ENCODE measurements at places on chromosomes 12 and 14.

DNA sequence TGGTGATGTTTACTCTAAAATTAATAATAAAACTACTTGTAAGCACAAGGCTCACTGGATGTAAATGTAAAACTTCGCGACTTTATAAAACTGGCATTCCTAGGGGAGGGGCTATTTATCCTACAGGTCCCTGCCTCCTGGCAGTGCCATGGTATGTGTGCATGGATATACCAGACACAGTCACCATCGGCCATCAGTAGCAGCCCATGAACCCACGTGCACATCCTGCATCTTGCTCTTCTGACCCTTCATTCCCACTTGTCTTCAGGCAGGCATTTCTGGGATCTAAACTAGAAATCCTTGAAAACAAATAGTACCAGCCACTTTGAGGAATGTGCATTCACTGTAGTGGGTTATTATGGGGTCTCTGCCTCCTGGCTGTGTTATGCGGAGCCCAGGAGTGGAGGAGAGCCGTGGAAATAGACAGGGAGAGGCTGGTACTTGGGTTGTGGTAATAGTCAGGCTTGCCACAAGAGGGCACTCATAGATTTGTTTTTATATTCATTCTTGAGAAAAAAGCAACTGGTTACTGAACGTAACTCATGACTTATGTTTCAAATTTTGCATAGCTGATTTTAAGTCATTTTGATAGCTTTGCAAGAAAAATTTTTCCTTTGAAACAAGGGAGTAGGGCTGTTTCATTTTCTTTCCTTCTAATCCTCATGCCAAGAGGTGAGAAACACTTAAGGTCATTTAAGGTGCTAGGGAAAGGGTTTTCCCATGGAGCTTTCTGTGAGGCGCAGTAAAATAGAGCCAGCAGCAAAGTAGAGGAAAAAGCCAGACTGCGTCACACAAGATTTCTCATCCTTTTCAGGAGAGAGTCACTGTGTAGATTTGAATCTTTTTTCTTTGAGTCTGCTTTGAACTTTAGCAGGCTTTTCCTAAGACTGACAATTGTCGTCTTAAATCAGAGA, 17.4 kb upstream of the GALNT16 start:
- no peak for DNase-seq

GRCh38 chr14:104784846-104785707, 10.5 kb downstream of the AKT1 start:
- no peak for DNase-seq

DNA sequence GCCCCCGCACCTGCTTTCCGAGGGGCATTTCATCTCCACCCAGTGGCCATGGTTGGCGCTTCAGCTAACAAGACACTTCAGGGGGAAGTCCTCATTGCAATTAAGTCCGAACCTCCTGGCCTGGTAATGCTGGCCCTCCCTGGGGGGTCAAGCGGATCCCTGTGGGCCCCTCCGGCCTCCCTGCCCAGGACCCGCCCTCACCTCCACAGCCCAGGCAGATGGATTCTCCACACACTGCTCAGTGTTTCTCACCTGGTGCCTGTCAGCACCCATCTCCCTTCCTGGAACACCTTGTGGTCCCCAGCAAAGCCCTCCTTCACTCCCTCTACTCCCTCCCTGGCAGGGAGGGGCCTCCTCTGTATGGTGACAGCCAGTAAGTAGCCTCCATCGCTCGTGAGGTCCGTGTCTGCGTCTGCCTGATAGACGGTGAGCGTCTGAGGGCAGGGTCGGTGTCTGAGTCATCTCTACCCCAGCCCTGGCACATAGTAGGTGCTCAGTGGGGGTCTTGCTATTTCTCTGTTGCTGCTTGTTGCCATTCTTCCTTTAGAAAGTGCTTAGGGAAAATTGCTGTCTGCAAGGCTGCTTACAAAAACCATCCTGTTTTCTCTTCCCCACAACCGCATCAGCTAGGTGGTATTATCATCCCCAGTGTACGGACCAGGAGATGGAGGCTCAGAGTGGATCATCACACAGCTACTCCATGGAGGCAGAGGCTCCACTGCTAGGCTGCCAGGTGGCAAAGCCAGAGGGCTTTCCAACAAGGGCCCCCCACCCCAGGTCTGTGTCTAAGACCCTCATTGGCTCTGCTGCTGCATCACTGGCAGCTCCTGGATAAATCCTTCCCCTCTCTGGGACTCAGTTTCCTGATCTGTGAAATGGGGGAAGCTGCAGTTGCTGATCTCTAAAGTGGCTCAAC, 39.7 kb upstream of the EML1 start:
- no peak for DNase-seq

GRCh38 chr12:6550294-6551062, 5.4 kb downstream of the IFFO1 start:
- no peak for DNase-seq

GRCh38 chr14:28272270-28272669, 494.3 kb upstream of the FOXG1 start:
- DNase-seq, result no peak

DNA sequence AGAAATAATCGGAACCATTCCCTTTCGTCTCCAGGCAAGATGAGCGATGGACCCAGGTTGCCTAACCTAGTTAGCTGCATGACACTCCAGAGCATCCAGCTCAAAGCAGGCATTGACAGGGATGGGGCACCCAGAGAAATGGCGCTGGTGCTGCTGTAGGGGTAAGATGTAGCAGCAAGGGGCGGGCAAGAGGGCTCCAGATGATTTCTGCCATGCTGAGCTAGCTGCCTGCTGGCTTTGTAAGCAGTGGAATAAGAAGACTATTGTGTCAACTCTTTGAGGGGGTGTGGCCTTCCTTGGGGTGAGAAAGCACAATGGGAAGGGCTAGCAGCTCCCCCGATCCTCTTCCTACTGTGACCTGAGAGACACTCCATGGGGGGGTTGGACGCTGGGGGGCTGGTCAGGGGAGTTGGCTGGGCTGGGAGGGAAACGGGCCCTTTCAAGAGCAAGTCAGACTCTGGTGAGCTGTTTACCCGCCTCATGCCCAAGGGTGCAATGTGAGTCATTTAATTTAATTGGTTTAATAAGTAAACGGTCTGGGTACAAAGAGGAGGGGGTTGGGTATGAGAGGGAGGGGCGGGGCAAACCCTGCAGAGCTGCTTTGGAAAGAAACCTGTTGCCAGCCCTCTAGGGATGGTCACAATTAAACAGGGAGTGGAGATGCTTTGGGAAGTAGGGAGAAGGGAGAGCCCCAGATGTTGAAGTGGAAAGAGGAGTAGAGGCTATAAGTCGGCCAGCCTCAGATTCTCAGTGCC, 50.5 kb downstream of the B4GALNT3 start:
- DNase-seq, result no peak

DNA sequence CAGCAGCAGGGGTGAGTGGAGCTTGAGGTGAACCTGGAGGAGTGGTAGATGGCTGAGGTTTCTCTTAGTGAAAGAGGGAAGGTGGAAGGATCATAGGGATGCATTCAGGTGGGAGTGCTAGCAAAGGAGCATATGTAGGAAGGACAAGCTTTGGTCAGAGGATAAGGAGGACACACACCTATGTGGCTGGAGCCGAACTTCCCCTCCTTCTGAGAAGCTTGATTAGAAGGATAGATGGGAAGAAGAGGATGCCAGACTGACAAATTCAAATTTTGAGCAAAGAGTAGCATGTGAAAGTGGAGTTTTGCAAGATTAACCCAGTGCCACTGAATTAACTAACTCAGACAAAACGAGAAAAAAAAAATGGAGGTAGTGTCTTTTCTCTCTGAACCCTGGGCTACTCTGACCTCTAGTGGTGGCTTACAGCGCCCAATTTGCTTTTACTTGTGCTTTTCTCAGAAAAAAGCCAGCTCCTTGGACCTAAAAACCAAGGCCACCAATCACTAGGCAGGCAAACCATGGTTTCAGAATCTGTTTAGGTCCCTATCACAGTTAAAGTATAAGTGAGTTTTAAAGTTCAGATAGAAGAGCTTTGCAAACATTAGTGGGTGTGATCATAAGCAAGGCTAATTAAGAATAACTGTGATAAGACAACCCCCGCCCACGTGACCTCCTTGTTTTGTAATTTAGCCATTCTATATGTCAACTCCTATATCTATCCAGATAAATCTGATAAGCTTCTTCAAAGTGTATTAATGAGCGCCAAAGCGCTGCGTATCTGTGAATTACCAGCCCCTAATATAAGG, 15.5 kb downstream of the EMP1 start:
- DNase-seq, result peak; percentile 43

DNA sequence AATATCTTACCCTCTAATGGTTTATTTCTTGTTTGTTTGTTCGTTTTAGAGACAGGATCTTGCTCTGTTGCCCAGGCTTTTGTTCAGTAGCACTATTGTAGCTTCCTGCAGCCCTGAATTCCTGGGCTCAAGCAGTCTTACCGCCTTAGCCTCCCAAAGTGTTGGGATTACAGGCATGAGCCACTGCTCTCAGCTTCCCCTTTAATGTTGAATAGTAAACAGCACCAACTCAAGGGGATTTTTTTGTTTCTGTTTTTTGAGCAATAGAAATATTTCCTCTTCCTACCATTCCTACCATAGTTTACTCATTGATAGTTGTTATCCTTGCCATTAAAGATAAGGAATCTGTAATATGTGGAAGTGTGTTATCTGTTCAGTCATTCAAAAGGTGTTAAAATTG, 10.7 kb downstream of the ARID4A start:
- no peak for DNase-seq

DNA sequence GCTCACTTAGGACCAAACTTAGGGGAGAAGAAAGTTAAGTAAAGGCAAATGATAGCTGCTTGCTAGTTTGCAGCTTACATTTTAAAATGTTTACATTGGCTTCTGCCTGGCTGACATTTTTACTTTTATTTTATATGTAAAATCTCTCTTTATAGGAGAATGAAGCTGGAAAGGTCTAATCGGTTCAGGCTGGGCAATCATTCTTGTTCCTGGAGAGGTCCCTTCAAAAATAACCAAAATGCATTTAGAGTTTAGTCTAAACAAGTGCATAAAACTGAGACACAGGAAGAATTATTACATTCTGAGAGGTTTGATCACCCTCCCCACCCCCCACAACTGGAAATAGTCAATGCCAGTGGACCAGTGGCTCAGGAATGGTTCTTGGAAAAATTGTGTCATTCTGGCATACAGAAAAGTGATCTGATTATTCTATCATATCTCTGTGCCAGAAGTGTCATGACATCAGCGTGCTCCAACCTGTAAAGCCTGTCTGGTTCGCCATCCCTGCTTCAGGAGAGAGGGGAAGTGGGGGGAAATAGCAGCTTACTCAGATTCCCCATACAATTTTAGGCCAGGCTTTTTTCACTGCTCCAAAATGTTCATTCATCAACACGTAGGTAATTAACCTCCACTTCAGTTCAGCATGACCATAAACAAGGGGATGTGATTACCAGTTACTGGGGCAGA, 4.2 kb downstream of the PRICKLE1 start:
- no peak for DNase-seq

GRCh38 chr12:93857279-93857938, 180.2 kb downstream of the CRADD start:
- no peak for DNase-seq

DNA sequence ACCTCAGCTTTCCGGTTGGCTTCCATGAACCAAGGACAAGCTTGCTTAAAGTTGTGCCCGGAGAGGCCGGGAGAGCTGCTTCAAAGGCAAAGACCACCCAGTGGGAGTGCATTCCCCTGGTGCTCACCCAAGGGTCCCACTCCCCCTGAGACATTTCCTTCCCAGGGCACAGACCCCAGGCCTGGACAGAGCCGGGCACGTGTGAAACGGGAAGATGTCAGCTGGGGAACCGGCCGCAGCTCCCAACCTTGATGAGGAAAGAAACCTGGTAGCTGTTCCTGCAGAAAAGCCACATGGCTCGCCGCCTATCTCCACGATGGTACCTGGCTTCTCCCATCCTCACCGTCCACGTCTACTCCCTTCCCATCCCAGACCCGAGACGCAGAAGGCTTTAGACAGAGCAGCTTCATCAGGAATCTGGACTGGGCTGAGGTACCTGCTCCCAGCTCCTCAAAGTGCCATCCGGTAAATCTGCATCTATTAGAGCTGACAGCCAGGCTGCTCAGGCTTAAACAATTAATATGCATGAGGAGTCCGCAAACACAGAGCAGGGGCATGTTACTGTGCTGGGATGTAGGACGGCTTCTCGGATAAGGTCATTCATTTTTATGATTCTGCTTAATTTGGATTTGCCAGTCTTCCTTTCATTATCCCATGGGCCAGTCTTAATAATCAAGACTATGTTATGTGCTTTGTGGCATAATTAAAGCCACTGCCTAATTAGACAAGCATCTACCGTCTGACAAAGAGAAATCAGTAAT, 53.1 kb downstream of the GALNT9 start:
- DNase-seq, result no peak

DNA sequence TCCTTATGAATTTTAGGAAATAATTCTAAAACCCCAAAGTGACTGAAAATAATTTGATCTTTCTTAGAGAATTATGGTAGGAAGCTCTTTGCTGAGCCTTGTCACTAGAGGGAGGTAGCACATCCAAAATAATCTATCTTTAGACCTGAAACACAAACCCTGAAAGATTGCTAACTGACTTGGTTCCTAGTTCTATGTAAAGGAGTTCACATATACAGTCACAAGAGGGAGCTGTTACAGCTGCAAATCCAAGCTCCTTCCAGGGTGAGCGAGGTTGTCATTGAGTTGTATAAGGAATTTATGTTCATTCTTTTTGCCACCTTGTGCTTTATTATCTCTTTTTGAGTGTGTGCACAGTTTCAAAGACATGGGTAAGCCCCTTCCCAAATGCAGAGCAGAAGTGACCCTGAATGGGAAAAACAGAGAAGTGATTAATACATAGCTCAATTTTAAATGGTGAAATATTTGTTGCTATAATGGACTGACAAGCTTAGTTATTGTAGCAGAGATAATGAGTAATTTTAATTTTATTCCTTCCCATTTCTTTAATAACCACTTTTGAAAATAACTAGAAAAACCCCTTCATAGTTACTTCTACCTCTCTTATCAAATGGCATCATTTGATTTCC, 387.9 kb downstream of the DAD1 start:
- DNase-seq, result no peak

DNA sequence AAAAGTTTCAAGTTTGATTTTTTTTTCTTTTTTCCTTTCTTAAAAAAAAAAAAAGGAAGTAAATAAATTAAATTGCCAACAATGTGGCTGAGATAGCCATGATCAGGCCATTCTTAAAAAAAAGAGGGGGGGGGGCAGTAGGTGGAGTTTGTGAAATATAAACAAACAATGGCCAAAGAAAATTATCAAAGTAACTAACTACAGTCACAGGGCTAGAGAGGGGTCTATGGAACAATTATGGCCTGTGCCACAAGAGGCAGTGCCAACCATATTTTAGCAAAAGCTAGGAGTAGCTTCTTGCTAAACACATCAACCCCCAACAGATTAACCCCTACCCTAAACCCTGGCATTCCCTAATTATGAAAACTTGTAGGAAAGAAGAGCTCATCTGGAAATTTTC, 16.2 kb upstream of the SMARCC2 start:
- DNase-seq, result no peak

GRCh38 chr12:58961166-58961565, 40.9 kb upstream of the LRIG3 start:
- no peak for DNase-seq

DNA sequence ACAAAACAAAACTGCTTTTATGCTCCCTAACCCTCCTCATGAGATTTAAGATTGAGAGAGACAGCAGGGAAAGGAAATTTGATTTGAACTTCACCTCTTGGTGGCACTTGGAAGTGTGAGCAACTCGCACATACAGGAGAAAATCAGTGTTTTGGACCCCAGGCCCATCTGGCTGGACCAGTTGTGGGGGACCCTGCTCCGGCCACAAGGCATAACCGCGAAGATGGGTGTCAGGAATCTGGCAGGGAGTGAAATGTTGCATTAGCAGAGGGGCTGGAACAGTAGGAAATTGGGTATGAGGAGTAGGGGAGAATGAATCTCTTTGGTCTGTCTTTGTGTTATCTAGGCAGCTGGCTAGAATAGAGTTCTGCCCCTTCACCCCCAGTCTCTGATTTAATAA, 1.2 kb downstream of the CIROP start:
- DNase-seq, result no peak
